ENCODE measurements at places on chromosomes 7 and 10.

DNA sequence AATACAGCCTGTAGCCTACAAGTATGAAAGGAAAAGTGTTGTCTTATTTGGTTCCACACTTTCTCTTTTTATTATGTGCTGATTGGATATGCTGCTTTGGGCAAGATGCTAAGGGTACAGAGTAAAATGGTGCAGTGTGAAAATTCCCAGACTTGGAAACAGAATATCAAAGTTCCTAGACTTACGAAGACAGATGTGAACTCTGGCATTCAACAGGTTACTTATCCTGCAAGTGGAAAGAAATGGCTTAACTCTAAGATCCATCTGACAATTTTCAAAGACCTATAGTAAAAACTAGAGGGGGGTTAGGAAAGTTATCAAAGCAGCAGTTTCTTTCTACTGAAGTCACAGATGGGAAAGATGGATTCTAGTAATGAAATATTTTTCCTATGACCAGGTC, 24.1 kb downstream of the CUTC start:
- DNase-seq = no peak

GRCh38 chr10:72375585-72375984, 20.9 kb upstream of the DNAJB12 start:
- DNase-seq = no peak

DNA sequence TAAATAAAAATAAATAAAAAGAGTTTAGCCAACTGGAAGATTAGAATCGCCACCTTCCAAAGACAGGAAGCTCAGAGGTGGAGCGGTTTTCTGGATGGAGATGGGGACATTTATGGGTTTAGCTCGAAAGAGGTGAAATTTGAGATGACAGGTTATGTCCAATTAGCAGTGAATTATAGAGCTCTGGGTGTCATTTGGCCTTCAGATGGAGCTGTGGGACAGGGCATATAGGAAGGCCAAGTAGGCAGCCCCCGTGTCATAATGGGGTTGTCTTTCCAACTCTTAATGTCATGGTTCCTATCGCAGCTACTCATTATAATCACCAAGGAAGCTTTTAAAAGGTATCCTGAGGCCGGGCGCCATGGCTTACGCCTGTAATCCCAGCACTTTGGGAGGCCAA, 21.0 kb upstream of the EEPD1 start:
- DNase-seq = no peak

GRCh38 chr10:91006752-91007346, 86.0 kb upstream of the ANKRD1 start:
- DNase-seq = peak; percentile 20

DNA sequence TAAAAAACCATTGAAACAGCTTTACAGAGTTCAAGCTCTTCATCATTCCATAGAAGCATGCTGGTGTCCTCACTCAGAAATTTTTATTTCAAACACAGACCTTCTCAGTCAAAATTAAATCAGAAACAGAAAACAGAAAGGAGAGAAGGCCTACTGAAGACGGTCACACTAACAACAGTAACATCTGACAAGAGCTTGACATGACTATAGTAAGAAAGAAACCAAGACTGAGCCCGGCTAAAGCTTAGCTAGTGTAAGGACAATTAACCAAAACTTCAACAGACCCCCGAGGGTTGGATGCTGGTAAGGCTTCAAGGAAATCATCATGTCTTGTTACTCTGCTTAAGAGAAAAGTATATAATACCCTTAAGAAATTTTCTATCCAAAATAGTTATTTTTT, 38.6 kb downstream of the MTPN start:
- no peak for DNase-seq

DNA sequence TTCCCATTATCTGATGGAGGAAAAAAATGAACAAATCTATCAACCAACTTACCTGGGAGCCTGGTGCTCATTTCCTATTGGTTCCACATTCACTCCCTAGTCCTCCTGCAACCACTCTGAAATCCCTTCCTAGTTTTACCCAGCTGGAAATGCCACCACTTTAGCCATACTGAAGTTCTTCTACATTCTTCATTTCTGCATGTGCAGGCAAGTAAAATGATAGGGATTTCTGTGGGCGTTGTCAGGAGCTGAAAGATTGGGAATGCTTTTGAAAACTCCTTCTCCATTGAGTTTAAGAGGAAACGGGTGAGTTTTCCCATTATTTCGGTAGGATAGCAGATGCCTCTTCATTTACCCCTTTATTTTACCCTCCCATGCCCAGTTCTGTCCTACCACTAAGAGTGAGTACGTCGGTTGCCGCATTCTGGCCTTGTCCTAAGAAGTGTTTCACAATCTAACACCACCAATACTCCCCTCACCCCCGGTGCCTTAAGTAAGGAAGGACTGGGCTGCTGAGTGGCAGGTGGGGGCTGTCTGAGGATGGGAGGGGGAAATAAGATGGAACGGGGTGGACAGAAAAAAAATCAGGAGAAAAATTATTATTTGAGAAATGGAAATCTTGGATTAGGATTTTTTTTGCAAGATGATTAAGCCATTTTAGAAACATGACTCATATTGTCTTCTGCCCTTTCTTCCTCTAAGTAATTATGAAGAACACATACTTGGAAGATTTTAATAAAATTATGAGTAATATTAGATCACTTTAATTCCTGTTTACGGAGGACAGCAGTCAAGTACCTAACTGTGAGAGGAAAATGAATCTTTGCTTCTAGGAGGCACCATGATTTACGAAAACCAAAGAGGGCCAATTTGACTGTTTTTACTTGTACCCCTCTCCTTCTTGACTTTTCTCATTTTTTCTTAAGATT, 13.2 kb upstream of the TAS2R60 start:
- DNase-seq = no peak

DNA sequence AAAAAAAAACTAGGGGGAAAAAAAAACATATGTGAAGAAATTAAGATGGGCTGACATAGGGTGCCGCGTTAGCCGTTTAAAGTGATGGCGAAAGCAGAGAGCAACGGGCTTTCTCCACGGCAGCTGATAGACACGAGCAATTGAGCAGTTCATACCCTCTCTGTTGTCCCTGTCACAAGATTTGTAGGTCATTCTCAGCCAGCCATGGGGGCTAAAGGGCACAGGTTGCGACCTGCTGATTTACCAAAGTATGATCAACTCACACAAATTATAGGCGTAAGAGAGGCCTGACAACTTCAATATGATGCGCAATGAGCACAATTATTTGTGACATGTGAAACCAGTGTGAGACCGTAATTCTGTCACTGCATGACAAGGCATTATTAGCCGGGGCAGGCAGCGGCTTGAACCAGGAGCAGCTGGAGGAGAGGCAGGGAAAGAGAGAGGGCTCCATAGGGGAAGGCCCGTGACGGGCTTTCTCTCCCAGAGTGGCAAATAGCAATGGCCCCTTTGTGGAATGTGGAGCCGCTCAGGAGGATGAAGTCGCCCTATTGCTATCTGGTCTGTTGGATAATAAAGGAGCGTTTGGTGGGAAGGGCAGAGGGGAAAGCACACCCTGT, 195.1 kb upstream of the HABP2 start:
- DNase-seq = no peak

DNA sequence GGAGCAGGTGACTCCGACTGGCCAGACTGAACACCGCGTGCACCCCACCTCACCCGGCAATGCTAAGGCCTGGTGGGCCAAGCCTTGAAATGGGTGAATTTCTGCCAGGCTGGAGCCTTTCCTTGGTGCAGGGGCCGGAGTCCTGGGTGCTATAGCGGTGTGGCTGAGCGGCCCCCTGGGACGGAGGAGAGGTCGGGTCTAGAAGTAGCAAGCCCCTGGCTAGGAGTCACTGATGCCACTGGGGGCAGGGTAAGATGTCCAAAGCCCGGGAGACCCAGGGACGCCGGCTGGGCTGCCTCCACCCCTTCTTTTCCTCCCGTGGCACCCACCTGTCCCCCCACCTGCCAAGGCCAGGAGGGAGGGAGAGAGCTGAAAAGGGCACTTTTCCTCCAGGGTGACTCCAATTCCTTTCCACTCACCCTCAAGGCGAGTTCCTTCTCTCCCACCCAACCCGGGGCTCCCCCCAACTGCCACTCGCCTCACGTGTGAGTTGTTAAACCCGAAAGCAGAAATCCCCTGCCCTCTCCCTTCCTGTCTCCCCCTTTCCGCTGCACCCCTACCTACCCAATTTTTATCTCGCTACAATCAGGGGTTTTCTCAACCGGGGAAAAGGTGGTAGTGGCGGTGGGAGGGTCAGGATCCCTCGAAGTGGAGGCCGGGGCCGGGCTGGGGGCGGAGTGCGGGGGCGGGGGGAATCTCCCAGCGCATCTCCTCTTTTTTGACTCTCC, 6.0 kb upstream of the GATA3 start:
- no peak for DNase-seq

DNA sequence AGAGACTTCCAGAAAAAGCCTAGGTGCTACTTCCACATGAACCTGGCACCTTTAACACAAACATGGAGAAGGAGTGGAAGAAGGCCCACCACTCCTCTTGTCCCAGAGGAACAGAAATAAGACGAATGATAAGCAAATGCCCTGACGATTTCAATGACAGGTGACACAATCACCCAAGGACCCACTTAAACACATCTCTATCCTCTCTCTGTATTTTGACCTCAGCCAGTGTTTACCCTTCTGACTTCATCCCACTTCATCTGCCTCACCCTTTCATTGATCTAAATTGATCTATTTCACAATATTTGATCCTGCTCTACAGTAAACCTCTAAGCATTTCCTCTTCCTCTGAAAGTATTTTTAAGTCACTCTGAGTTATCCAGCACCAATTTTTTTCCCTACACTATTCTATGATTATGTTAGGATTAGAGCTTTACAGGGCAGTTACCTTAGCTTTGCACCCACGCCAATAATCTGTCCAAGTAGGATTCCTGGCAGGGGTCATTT, 9.1 kb downstream of the GOT1 start:
- DNase-seq = no peak

- no peak for DNase-seq
These were observed 69.6 kb upstream of the HDAC9 start for GRCh38 chr7:18425838-18426445.

- DNase-seq = no peak
These were observed 163.0 kb downstream of the SUGCT start for GRCh38 chr7:40297741-40298311.

GRCh38 chr10:26384600-26384999, 53.5 kb upstream of the APBB1IP start:
- no peak for DNase-seq

GRCh38 chr10:78904196-78904595, 164.6 kb upstream of the ZMIZ1 start:
- DNase-seq = no peak

- DNase-seq = no peak
These were observed 180.9 kb downstream of the ANK3 start for GRCh38 chr10:60208676-60209269.

DNA sequence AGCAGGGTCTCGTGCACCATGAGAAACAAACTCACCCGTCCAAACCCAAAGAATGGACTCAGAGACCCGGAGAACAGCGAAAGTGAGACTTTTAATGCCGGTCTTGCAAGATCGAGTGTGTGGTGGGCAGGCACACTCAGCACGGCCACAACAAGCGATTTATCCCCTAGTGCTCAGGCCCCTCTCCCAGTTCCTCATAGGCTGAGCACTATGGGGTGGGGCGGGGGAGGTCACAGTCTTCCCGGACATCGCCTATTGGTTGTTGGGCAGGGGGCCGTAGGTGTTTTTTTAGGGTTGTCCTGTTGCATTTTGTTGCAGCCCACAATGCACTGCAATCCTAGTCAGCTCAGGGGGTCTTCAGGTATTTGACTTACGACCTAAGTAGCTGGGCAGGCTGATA, 608.3 kb upstream of the FOXK1 start:
- DNase-seq = no peak

DNA sequence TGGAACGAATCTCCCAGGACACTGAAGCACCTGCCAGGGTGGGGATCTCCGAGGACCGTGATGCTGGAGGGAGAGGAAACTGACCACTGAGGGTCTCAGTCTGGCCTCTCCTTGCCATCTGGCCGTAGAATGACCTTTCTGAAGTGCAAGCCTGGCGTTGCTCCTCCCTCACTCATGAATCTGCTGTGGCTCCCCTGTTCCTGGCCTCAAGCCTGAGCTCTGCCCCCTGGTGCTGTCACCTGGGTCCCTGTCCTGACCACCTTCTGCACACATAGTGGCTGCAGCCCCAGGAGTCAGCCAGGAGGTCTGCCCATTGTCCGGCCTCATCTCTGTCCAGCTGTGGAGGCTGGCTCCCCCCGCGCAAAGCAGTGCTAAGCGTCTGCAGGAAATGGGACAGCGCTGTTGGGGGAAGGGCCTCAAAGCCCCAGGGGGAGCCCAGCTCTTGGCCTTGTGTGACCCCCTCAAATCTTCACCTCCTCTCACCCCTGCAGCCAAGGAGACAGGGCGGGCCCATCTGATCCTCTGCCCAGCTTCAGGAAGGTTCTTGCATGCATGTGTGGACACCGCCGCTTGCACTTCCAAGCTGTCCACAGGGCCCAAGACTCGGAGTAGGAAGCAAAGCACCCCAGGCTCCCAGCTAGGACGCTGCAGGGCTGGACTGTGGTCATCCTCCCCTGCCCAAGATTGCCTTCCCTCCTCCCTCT, 65.7 kb downstream of the MYL10 start:
- no peak for DNase-seq

- DNase-seq = no peak
These were observed 346.5 kb downstream of the GRID1 start for GRCh38 chr10:86020134-86020533.

DNA sequence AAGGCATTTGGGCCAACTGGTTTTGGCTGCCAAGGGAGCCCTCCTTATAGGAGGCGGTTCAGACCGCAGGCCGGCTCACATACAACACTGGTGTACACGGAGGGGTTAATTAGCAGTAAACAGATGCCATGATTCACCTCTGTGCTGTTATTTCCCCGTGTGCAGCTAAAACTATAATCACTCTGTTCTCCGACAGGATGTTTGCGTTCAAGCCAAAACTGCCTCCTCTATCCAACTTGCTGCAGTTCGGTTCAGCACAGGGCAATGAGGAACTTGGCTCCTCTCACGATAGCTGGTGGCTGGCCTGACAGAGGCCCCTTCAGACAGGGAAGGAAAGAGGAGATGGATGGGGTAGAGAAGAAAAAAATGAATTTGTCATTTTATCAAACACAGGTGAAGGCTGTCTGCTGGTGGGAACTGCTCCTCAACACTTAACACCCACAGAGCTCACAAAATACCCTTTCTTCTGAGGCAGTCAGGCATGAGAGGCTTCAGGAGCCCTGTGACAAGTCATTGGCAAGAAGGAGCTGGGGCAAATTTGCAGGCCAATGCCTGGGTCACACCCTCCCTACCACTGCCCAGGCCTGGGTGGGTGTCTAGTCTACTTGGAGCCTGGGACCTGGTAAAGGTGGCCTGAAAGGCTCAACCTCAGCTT, 24.0 kb downstream of the KCNMA1 start:
- DNase-seq = no peak

DNA sequence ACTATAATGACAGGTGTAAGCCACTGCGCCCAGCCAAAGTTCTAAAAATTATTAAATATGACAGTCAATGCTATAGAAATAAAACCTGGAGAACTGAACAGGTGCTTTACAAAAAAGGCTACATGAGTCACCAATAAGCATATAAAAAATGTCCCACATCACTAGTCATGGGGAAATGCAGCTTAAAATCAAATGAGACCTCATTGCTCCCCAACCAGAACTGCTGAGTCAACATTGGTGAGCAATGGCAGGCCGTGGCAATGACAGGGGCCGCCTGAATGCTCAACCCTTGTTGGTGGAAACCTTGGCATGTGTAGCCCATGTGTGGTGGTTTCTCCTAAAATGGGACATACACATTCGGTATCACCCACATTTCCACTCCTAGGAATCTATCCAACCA, 352.3 kb upstream of the KLF6 start:
- DNase-seq = no peak
